Prostate gland (tissue), 2 donors: ENCODE measurements at places on chromosomes 7 and 10. TPM values are rescaled to one million over a fixed set of nuclear protein-coding genes. Genes with fewer than 3 reads are reported as not detected.
A peak's percentile ranks its signal among the peaks of the same experiment; 100 is the strongest.

GRCh38 chr7:15862016-15862780, 175.7 kb upstream of the MEOX2 start:
- no peak for DNase-seq

ZNF282 gene
- 30.0 TPM for total RNA-seq

DNA sequence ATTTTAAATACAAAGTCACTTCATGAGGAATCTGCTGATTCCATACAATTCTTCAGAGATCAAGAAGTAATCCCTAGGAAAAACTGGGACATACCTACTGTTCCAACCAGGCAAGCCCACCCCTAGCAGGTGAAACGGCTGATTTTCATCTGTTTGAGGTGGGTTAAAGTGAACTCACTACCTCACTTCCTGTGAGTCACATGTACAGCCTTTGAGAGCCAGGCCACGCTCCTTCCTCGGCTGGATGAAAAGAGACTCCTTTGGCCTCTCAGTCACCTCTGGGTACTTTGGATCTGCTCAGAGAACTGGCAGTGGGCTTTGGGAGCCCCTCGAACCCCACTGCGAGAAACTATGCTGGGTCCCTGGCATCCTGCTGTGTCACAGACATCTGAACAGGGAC, 68.2 kb downstream of the CHST15 start:
- DNase-seq: no peak

EGFR gene
- total RNA-seq: 112 TPM

AGAP5 gene
- 8.3 TPM for total RNA-seq

- no peak for DNase-seq
These were observed 66.8 kb upstream of the UCN3 start for GRCh38 chr10:5297996-5298395.

SLC26A5 gene
- total RNA-seq: 1.5 TPM

- DNase-seq: peak; percentile 59
These were observed 1.2 kb downstream of the COL26A1 start for GRCh38 chr7:101363734-101364374.

GRCh38 chr10:110852947-110853346, 18.8 kb upstream of the PDCD4 start:
- no peak for DNase-seq

NUPR2 gene
- 11.1 TPM for total RNA-seq

DNA sequence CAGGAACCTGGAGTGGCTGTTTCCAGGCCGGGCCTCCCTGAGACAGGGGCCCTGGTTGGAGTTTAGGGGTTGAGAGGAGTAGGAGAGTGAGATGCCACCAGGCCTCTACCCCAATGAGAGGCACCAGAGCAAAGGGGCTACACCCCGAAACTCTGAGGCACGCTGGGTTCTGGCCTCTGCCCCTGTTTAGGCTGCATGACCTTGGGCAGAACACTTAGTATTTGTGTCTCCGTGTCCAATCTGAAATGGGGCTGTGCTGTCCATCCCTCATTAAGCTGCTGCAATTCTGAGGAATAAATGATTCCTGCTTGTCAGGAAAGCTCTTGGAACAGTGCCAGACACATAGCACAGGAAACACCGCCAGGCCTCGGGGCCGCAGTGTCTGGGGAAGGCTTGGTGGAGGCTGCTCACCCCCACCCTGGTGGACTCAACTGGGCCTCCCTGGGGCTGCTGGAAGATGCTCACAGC, 40.5 kb upstream of the SAMD8 start:
- DNase-seq: no peak

DNAJC12 gene
- 6.4 TPM for total RNA-seq

PRKCQ gene
- 1.4 TPM for total RNA-seq

DNA sequence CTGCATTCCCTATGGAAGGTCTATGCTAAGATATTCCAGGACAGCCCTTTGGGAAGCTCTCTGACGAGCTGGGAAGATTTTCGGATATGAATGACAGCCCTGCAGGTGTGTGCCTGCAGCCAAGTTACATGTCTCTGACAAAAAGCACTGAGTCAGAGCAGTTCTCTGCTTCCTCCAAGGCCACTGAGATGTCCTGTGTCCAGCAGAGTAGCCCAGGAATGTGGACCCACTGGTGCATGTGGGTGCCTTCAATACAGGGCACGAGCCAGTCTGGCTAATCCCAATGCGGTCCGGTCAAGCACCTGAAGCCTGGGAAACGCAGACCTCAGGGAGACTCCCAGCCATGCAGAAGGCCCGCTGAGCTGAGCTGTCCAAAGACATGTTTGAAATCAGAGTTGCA, 565.7 kb downstream of the TCERG1L start:
- no peak for DNase-seq

NUTM2E gene
- 0.57 TPM for total RNA-seq

GRCh38 chr10:110420401-110421193, 77.1 kb upstream of the DUSP5 start:
- no peak for DNase-seq

HSPA12A gene
- 19.4 TPM for total RNA-seq

TMEM273 gene
- 13.0 TPM for total RNA-seq

DNA sequence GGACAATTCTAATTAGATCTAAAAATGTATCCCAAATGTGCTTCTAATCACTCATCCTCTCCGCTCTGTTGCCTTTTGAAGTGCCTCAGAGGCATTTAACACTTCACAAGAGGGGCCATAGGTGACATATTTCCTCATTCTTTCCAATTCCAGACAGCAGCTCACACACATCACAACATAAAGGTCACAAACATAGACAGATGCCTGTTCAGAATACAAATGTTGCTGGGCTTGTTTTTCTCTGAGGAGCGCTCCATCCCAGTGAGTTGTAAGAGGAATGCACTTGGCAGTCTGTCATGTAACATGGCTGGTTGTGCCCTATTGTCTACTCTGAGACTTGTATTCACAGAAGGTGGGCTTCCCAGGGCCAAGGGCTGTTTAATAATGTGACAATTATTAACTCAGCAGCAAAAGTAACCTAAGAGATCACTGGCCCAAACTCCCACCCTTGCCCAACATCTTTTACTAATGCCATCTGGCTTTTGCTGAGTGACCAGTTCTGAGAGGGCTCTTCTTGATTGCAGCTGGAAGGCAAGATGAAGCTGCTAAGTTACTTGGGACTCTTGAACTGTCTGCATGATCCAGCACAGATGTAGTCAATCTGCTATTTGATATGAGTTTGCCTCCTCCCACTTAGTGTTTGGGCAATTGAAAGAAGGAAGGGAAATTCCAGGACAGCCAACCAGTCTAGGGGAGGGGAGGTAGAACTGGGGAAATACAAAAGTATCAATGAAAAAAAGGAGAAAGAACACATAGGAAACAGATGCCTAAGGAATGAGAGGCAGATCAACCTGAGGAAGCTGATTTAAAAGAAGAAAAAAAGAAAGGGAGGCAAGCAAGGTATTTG, 13.6 kb downstream of the PON2 start:
- DNase-seq: no peak

DNA sequence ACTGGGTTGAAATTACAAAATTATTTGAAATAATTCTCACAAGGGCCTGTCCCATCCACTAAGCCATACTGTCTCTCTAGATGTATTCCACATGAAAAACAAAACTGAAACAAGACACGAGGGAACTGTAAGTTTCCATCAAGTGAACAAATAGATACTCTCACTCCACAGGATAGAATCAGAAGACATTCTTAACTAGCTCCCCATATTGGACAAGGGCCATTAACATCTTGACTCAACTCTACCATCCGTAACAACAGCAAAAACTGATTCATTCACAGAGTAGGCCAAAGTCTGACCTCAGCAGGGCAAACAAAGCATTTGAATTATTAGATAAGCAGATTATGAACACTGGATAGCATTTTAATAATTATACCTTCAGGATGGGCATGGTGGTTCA, 29.1 kb downstream of the UBE2H start:
- no peak for DNase-seq

DYDC2 gene
- not detected for total RNA-seq

- peak; percentile 74 for DNase-seq
These were observed 157.2 kb upstream of the ZNF92 start for GRCh38 chr7:65216469-65216868.

DNA sequence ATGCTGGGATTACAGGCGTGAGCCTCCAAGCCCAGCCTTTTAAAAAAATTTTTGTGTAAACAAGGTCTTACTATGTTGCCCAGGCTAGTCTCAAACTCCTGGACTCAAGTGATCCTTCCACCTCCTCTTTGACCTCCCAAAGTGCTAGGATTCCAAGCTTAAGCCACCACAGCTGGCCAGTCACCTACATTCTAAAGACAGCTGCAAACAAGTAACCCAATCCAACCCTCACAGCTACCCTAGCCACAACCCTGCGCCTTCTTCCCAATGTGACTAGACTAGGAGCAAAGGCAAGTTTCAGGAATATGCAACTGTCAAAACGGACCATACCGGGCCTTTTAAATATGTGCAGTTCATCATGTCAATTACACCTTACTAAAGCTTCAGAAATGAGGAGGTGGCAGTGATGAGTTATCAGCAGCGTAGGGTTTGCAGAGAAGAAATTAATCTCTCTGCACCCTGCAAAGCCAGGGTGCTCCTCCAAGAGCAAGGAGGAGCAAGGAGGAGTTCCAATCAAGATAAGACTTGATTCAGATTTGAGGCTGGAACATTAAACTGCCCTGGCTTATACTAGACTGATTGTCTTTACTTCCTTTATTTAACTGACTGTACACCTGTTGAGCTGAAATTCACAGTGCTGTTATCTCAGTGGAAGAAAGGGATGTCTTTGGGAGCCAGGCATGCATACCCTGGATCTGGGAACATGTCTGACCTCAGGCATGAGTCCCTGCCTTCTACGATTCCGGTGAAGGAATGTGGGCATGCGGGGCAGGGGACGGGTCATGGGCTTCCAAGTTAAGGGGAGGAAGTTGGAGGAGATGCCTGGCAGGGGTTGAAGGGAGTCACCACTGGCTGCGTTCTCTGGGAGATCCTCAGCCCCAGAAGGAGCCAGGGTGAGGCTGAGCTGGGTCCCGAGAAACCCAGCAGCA, 15.5 kb upstream of the TMEM120A start:
- DNase-seq: no peak

WNT8B gene
- total RNA-seq: 1.8 TPM

DNA sequence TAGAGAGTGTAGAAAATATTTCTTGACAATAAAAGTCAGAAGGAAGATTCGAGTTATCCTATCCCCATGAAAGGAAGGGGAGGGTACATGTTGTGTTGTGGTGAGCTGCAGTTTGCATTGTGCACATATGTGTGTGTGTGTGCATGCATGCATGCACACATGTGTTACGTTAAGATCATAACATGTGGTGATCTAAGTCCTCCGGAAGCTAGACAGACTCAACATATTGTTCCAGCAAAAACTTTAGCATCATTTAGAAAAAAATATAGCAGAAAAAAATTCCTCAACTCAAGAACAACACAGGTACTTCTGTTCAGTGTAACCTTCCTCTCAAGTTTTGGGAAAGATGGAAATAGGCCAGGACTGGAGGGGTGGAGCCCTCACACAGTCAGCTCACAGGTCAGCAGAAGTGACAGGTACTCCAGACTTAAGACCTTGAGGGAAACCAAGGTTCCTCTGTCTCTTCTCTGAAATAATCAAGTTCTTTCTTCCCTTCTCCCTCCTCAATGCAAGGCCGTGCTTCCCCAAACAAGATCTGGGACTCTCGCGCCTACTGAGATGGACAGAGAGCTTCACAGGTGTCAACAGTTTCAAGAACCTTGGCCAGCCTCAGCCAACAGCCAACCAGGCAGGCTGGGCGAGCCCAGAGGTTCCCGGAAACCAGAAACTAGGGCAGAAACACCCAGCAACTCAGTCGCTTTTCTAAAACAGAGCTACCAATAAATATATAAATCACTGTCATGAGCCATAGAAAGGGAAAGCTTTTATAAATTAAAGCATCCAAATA, 205.2 kb downstream of the FAM107B start:
- DNase-seq: peak; percentile 70

SFTPA1 gene
- not detected for total RNA-seq

DNA sequence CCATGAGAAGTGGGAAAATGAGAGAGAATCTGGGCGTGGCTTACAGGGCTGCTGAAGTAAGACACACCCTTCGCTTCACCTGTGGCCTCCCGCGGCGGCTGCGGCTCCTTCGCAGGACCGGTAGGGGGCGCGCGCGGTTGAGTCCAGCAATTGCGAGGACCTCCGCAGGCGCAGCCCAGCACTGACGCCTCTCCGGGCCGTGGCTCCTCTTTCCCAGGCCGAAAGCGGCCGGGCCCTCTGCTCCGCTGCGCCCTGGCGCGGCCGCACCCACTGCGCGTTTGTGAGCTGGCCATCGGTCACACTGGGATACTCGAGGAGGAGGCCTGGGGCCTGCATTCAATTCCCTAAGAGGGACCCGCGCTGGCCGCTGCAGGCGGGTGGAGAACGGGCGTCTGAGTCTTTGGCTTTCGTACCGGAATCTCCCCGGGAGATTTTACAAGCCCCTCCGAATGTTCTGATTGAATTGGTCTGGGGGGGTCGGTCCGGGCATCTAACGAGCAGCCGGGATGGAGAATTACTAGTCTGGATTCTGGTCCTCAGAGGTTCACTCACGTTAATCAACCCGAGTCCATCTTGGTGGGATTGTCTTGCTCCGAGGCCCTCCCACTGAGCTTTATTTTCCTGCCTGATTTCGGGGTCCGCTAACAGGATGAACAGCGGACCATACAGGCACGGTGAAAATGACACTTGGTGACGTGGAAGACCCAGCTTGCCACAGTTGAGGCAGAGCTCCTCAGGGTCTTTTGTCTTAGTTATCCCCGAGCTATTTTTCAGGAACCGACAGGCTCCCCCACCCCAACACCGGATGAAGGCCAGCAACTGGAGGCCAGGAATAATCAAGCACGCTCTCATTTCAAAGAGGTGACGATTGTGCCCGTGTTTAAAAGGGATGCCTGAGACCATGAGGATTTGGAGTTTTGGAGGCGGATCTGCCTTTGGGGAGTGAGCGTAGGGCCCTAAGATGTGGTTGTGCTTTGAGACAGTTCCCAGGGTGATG, at the start of gene LRRD1:
Gene LRRD1 (minus strand): TSS at position 215 of the 997 bp plus-strand sequence. CDS start 13,940 bp downstream, outside the sequence.
- peak; percentile 86 for DNase-seq

GRCh38 chr10:85508159-85508558, 858.4 kb downstream of the GRID1 start:
- no peak for DNase-seq

BAIAP2L1 gene
- 24.7 TPM for total RNA-seq

- DNase-seq: no peak
These were observed 184.2 kb downstream of the PTEN start for GRCh38 chr10:88047579-88047978.

DNA sequence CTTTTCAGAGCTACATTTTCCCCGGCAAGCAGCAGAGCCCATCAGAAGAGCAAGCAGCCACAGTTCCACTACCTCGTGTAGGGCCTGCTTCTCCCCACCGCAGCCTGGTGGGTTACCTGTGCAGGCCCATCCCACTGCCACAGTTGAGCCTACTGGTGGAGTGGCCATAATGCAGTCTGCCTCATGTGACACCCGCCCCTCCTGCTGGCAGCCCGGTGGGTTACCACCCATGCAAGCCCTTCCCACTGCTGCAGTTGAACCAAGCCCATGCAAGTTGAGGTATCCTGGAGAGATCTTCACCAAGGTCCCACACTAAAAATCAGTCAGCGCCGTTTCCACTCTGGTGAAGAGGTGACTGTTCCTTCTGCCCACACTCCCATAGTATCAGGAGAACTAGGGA, 32.1 kb upstream of the CNNM1 start:
- DNase-seq: no peak

SFRP4 gene
- total RNA-seq: 3.2 TPM
